Sigmoid colon (tissue), 7 donors: ENCODE measurements at places on chromosomes 12 and 14. TPM values are rescaled to one million over a fixed set of nuclear protein-coding genes. Genes with fewer than 3 reads are reported as not detected.

Gene PRIMA1
- 12.4 TPM for total RNA-seq

Gene COCH
- 0.71 TPM for total RNA-seq

Gene PPP1R12A
- 326 TPM for total RNA-seq

Gene TAPBPL
- total RNA-seq: 27.1 TPM

Gene BCL7A
- 6.2 TPM for total RNA-seq

Gene DPY19L2
- 28.8 TPM for total RNA-seq

Gene PRB2
- not detected for total RNA-seq

Gene FITM1
- total RNA-seq: 0.33 TPM

Gene SSPN
- total RNA-seq: 52.4 TPM

Gene BLOC1S1
- total RNA-seq: 173 TPM

Gene GYS2
- not detected for total RNA-seq

- DNase-seq: no peak
These were observed 13.5 kb upstream of the MYH6 start for GRCh38 chr14:23421594-23421993.

DNA sequence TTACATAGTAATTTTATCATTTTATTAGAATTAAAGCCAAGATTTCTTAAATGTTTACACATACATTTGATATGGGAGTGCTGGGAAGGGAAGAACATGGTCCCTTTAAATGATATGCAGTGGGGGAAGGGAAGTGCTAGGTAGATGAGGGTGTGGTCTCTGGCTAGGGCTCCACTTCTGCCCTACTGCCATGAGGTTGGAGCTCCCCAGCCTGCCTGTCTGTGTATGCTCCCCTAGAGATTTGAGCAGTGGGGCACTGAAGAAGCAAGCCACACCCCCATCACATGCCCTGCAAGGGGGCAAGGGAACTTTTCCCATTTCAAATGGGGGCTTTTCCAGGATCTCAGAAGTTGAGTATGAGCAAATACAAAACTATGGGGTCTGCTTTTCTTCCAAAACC is 25.5 kb downstream of the CLECL1 start:
- no peak for DNase-seq

- DNase-seq: peak; percentile 82
These were observed at the start of gene ST8SIA1 for GRCh38 chr12:22334410-22335100. Gene ST8SIA1 (minus strand): TSS chr12:22334707. CDS start chr12:22334232, 475 bp downstream.

- DNase-seq: no peak
These were observed 95.0 kb downstream of the RFLNA start for GRCh38 chr12:124389725-124390441.

GRCh38 chr12:1939801-1940607 is 21.6 kb upstream of the CACNA2D4 start:
- DNase-seq: peak; percentile 92

GRCh38 chr14:94392510-94392935 is 4.1 kb upstream of the SERPINA1 start:
- DNase-seq: peak; percentile 67

DNA sequence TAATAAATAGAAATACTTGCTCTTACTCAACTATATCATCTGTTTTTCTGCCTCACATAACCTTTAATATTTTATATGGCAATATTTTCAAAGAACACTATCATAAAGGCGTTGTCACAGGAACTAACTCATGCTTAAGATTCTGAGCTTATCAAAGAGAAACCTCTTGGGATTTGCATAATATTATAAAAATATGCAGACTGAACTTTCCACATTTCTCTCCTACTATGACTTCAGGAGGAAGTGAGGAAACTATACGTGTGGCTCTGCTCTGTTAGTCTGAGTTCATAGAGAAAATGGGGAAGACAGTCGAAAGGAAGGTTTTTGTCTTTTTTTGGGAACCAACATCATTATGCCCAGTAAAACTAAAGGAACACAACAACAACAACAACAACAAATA is 124.7 kb downstream of the GARIN6 start:
- no peak for DNase-seq

DNA sequence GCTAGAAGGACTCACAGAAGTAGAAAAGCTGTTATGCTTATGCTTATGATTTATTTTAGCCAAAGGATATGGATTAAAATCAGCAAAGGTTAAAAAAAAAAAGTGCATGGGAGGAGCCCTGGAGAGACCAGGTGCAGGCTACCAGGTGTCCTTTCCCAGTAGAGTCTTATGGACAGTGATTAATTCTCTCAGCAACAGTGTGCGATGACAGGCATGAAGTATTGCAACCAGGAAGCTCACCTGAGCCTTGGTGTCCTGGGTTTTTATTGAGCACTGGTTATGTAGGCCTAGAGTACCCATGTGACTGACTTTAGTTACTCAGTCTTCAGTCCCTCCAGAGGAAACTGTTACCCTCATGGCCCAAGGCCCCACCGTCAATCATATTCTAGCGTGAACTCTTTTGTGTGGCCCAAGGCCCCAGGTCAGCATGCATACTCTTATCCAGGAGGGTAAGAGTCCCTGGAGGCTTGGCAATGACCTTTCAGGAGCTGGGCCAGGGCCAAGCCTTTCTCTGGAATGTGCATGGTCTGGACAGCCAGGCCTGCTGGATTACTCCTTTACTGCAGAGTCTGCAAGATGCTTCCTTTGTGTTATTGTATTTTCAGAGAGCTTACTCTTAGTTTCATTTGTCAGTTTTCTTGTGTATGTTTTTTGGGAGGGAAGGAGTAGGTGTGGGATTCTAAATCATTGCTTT is 69.6 kb upstream of the RD3L start:
- no peak for DNase-seq

- no peak for DNase-seq
These were observed 2.8 kb downstream of the TCP11L2 start for GRCh38 chr12:106305376-106305775.

DNA sequence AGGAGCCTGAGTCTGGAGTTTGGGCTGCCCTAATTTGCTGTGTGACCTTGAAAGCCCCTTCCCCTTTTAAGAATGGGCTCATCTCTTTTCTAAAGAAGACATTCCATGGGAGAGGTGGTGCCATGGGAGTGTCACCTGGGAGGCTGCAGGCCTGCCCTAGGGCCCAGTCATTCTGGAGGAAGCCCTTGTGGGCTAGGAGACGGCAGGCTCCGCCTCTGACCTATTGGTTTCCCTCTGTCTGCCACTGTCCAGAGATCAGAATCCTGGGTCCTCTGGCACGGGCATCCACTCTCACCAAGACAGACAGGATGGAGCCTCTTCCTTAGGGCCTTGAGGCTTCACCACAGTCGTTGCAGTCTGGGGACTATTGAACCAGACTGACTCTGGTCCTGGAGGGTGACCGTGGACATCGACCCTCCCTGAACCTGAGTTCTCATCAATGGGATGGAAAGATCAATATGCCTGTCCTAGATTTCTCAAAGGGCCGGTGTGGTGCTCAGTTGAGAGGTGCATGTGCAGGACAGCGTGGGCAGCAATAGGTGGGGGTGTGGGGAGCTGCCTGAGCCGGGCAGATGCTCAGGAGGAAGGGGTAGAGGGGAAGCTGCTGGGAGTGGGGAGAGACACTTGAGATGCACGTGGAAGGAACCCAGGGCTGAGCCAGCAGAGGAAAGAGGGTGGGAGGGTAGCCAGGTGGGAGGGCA is 12.2 kb upstream of the CLMN start:
- DNase-seq: no peak

GRCh38 chr14:33590891-33591630 is 359.8 kb downstream of the EGLN3 start:
- DNase-seq: no peak

DNA sequence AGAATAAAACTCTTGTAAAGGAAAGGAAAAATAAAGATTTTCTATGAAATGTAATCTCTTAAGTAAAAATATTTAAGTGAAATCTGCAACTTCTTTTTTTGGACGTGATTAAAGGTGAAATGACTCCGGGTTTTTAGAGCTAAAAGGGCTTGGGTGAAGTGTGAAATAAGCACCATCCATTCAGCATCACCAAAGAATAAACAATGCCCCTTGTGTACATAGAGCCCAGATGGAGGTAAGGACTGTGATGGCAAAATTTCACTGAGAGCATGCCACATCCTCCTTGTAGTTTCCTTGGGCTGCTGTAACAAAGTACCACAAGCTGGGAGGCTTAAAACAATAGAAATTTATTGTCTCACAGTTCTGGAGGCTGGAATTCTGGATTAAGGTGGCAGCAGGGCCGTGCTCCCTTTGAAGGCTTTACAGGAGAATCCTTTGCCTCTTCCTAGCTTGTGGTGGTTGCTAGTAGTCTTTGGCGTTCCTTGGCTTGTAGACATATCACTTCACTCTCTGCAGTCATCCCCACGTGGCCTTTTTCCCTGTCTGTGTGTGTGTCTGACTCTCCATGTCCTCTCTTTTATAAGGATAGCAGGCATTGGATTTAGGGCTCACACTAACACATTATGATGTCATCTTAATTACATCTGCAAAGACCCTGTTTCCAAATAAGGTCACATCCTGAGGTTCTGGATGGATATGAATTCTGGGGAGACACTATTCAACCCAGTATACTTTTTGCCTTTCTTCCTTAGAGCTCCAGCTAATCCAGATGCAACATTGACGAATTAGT is 24.2 kb downstream of the ZNF664 start:
- DNase-seq: no peak

- DNase-seq: no peak
These were observed 148.4 kb upstream of the RGS6 start for GRCh38 chr14:71783786-71784185.

DNA sequence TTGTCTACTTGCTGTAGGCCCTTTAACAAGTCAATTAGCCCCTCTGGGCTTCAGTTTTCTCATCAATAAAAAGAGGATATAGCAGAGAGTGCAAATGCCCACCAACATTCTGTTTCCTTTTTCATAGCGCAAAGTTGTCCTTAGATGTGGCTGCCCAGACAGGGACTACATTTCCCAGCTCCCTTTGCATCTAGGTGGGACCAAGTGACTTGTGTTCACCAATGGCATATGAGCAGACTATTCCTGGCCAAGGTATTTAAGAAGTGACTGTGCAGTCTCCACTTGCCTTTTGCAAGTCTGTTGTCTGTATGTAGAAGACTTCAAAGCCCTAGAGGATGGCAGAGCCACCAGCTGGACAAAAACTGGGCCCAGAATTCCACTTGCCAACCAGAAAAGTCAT is 59.7 kb downstream of the DAO start:
- DNase-seq: no peak

GRCh38 chr12:31835276-31835882 is 106.6 kb upstream of the AMN1 start:
- no peak for DNase-seq

GRCh38 chr12:43294916-43295315 is 257.1 kb downstream of the ADAMTS20 start:
- DNase-seq: no peak

- DNase-seq: no peak
These were observed 14.1 kb upstream of the FBLN5 start for GRCh38 chr14:91961297-91962220.

GRCh38 chr12:65823513-65824375 is 539 bp upstream of the HMGA2 start:
- peak; percentile 58 for DNase-seq

DNA sequence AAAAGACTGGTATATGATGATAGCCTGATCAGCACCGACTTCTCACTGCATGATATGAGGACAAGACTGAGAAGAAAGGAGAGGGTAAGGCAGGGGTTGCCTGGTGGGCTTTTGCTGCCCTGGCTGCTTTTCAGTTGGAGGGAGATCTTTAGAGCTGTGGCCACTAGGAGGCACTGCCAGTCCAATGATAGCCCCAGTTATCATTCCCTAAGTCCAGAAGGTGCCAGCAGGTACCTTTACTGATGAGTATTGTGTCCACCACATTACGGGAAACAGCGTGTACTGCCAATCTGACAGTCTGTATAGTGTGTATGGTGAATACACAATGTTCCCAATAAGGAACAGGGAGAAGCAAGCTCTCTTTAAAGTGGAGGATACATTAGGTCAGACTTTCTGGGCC is 55.8 kb upstream of the CCDC175 start:
- DNase-seq: no peak

GRCh38 chr14:99541677-99542470 is 60.7 kb downstream of the CCNK start:
- DNase-seq: no peak

DNA sequence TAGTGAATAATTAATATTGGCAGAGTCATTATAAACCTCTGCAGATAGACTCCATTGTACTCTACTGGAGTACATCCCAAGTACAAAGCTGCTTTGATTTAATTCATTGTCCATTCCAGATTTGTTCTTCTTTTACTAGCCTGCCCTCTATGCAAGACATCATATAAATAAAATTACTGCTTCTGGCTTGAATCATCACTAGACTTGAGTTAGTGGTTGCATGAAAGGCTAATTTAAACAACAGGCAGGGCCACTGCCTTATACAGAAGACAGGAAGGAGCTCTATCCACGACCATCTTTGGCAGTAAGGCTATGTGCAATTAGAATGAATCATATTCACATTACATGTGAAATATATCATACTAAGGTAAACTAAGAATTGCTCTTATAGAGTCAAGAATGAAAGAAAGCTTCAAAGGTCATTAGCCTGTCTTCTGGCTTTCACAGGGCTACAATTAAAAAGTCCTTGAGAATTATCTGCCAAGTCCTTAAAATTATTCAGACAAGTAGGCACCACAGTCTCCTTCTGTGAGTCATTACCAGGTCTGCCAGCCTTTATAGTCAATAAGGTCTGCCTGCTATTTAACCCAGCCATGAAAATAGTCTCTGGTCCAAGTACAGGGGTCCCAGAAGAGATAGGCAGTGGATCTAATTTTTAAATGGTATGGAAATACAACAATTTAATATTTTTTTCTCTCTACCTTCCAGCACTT is 631.8 kb downstream of the TMTC2 start:
- no peak for DNase-seq

GRCh38 chr14:50812180-50812579 is 18.8 kb downstream of the NIN start:
- DNase-seq: no peak

DNA sequence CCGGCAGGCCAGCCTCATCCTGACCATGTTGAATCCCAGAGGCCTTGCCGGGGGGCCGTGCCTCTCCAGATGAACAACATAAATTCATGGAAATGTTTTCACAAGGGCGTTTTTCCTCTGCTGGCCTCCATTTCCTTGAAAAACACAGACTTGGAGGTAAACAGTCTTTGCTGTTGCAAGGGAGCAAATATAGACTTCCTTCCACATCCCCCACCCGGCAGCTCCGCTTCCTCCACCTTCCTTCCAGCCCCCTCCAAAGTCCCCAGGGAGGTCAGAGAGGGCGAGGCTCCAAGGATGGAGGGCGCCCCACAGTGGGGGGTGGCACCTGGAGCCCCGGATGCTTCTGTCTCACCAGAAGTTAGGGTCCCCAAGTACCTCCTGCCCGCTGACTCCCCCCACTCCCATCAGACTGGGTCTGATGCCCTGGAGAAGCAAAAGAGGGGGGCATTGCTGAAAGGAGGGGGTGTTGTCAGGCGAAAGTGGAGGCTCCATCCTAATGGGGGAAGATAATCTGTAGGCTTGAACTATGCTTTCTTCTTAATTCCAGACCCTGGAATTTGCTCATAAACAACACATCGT is 31.1 kb downstream of the CALM1 start:
- peak; percentile 50 for DNase-seq

GRCh38 chr12:130826151-130826801 is 12.8 kb downstream of the STX2 start:
- no peak for DNase-seq

DNA sequence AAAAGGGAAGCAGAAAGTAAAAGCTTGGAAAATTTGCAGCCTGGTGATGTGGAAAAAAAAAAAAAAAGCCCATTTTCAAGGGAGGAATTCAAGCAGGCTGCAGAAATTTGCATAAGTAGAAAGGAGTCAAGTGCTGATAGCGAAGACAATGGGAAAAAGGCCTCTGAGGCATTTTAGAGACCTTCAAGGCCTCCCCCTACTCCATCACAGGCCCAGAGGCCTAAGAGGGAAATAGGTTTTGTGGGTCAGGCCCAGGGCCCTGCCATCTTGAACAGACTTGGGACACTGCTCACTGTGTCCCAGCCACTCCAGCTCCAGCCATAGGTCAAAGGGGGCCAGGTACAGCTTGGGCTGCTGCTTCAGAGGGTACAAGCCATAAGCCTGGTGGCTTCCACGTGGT is 13.8 kb upstream of the PRKD1 start:
- no peak for DNase-seq
